ENCODE measurements at places on chromosomes 4 and X.

DNA sequence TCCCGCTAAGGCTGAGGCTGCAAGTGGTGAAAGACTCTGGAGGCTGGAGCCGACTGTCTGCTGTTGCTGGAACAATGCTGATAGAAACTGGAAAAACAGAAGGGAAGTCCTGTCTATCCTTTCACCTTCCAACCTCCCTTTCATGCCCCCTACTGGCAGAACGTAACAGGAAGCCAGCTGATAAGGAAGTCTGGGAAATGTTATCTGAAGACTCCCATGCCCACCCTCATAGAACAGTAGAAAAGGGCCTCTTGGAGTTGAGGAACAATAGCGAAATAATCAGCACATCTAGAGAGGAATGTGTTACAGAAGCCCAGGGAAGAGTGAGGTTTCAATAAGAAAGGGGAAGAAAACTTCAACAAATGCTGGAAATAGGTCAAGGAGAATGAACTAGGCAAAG, 117.1 kb upstream of the DKK2 start:
- DNase-seq, result no peak

GRCh38 chrX:66193821-66194220, 29.8 kb downstream of the HEPH start:
- no peak for DNase-seq

GRCh38 chr4:157076578-157076947, 613 bp downstream of the GLRB start:
- DNase-seq, result no peak

DNA sequence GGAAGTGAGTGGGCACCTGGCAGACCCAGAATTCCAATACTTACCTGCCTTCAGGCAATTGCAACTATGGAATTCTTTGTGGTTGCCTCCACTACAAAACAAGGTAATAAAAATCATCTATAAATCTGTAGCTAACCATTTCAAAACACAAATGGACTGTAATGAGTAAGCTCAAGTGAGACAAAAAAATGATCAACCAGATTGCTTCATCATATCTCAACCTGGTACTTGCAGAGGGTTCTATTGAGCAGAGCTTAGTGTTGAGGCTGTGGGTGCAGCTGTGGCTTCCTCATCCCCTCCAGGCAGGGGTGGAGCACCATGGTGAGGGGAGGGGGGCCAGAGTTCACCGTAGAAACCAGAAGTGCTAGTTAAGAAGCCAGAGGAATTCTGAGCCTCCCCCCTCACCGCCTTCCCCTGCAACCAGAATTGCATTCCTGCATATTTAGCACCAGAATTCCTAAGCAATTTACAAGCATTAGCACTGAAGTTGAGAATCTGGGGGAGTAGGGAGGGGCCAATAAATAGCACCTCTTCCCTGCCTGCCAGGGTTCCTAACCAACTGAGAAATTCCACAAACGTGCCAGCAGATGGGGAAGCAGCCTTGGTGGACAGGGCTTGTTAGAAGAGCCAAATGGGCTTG, 11.5 kb downstream of the CTAG1A start:
- DNase-seq, result no peak

GRCh38 chrX:79176028-79176427, 31.5 kb downstream of the GPR174 start:
- no peak for DNase-seq

DNA sequence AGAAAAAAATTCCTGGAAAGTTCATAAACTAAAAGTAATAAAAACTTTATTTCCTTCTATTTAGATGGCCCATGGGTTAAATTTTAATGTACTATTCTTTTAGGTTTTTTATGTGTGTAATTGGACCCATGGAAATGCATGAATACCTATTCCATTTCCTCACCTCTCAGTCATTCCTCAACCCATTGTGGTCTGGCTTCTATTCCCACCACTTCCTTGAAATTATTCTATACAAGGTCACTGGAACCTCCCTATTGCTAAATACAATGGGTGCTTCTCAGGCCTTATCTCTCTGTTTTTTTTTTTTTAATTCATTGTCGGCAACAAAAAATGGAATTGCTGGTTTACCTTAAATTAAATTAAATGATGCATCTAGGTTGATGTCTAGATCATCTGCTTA, 17.2 kb downstream of the SLC39A8 start:
- DNase-seq, result no peak

- DNase-seq, result no peak
Observed at GRCh38 chr4:77159806-77160205, 2.8 kb downstream of the CCNG2 start.

GRCh38 chr4:140367738-140368137, 5.7 kb upstream of the SCOC start:
- no peak for DNase-seq

- DNase-seq, result no peak
Observed at GRCh38 chrX:107979534-107979933, 2.6 kb downstream of the TEX13B start.

- no peak for DNase-seq
Observed at GRCh38 chr4:39394706-39395105, 12.0 kb upstream of the KLB start.

DNA sequence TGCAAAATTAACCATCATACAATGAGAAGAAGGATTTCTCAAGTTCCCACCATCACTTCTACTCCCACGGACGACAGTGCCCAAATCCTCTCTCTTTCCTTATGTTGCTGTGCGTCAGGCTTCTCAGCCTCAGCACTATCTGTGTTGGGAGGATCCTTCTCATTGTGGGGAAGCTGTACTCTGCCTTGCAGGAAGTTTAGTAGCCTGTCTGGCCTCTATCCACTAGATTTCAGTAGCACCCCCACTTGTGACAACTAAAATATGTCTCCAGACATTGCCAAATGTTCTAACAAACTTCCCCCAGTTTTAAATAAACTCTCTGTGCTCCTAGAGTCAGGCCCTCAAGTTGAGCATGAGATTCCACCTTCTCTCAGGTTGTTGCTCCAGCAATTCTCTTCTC, 545.9 kb upstream of the ZFP42 start:
- no peak for DNase-seq

DNA sequence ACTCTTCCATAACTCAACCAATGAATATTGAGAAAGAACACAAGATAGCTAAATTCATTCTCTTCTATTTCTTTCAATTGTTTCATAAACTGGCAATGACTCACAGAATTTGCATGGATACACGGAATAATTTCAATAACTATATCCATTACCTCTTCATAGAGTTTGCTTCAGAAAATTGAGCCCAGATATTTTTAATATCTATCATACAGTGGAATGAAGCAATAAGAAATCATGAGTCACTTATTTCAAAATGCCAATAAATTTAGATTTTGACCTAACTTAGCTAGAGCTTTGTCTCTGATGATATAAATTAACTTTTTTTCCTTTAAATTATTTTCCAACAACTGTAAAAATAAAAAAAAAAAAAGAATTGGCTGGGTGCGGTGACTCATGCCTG, 22.2 kb upstream of the MANBA start:
- DNase-seq, result no peak

DNA sequence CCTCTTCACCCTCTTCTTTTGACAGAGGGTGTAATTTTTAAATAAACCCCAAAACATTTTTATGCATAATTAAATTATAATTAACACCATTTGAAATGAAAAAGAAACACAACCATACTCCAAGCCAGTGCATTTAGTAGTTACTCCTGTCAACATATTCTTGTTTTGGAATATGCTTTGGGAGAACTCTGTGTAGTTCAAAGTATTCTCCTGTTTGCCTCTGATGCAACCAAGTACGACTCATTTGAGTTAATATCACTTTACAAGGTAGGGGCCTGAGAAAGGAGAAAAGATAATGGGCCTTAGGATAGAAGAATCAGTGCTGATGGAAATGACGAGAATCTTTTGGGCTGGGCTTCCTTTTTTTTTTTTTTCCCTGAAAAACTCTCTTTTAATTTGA, 2.7 kb downstream of the PTPN13 start:
- no peak for DNase-seq

DNA sequence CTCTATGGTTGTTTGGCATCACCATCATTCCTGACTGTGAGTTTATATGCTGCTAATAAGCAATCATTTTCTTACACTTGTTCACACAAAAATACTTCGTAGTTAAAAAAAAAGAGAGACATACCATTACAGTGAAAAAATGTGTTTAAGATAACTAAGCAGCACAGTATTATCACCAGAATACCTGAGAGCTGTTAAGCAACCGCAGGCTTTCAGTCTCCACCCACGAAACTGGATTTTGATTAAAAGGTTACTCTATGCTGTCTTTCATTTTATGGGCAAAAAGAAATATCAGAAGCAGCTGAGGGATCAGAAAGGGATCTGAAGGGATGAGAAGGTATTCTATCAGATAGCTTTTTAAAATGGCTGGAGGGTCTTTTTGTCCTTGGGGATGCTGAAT, 148.3 kb downstream of the NEK1 start:
- no peak for DNase-seq

Measured in T-helper 17 cell (primary cell).